Cortex of kidney (tissue), 1 donor: ENCODE measurements at places on chromosomes 7 and 10.

GRCh38 chr10:93313798-93314197 is 168.3 kb downstream of the MYOF start:
- DNase-seq: no peak

- no peak for DNase-seq
Observed at GRCh38 chr7:133869556-133869955, 257.6 kb upstream of the LRGUK start.

- DNase-seq: no peak
Observed at GRCh38 chr10:19788075-19788686, 28.1 kb upstream of the PLXDC2 start.

DNA sequence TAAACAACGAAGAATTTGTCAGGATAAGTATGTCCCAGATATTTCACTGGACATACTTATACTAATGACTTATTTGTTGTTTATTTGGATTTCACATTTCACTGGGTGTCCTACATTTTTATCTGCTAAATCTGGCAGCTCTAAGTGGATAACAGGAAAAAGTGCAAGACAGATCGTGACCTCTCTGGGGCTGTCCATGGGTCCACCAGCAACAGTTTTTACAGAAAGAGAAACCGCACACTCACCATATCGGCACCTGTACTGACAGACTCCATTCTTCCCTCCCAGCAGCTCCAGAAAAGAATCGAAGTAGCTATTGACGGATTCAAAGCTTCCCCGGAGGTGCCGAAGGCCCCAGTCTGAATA is 393 bp downstream of the PLA2G12B start:
- no peak for DNase-seq

DNA sequence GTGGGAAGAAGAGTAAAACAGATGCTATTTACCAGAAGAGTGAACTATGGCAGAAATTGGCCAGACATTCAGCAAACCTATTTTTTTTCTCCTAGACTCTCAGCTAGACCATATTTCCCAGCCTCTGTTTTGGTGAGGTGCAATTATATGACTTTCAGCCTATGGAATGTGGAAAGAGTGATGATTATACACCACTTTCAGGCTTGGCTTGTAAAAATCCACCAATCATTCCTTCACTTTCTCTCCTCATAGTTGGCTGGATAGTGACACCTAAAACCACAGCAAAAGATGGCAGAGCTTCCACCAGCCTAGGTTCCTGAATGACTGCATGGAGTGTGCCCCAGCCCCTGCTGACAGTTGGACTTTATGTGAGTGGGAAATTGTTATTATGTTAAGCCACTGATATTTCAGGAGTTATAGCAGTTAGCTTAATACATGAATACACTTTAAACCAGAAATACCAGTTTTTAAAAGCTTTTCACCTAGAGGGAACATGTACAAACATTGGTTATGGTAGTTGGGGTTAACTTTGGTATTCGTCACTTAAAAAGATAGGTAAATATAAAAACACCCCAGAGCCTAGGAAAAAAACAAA is 19.1 kb upstream of the TNKS2 start:
- DNase-seq: no peak

DNA sequence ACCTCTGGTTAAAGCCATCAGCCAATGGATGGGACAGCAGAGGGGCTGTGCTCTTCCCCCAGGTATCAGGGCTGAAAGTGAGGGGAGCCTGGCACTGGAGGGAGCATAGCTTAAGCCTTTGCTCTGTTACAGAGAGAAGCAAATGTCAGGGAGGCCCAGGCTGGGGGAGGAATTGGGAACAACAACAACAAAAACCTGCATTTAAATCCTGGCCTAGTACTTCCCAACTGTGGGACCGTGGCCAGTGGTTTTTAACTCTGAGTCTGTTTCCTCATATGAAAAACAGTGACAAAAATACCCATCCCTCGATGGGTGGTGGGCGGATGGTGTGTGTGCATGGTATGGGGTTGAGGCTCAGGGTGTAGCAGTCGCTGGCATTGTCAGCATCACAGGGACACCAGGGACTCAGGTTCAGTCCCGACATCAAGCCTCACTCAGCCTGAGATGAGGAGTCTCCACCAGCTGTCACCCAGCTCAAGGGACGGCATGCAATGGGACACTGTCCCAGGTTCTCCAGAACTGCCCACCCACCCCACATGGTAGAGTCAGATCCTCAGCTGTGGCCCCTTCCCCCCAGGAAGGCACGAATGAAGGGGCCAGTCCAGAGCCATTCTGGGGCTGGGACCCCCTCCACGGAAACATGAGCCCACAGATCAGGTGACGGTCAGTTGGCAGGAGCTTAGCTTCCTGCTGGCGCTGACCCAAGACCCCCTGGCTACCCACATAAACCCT is 74.5 kb downstream of the AFAP1L2 start:
- no peak for DNase-seq

DNA sequence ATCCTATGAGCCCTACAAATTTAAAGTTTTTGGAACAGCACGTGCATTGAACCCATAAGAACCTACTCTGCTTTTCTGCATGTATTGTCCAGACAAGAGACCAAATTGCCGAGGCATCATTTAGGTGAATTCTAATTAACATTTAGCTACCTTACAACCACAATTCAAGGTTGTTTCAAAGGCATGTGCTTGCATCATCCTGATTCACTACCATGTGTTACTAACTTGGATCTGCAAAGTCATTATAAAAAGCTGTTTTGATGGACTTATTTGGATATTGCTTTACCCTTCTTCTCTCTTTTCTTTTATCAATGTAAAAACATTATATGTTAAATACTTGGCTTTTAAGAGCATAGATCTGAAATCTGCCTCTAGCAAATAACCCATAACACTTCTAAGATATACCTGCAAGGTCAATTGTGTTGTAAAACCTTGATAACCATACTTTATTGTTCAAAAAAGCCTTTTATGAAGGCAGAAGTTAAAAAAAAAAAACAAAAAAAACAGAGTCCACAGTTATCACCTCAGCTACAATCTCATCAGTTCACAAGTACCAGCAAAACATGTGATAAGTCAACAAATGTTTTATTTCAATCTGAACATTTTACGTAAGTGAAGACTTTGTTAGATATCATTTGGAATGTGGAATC is 51.9 kb downstream of the CFTR start:
- no peak for DNase-seq

- no peak for DNase-seq
Observed at GRCh38 chr7:128948312-128948973, 10.7 kb downstream of the IRF5 start.

GRCh38 chr7:120825576-120825975 is 32.4 kb downstream of the TSPAN12 start:
- no peak for DNase-seq
